ENCODE measurements at places on chromosomes 1 and 21. TPM values are rescaled to one million over a fixed set of nuclear protein-coding genes. Genes with fewer than 3 reads are reported as not detected.

The SEMA4A gene
- total RNA-seq, result 0.98 TPM

The CFAP141 gene
- total RNA-seq, result not detected

The SPATA21 gene
- not detected for total RNA-seq

The FAM177B gene
- not detected for total RNA-seq

The FAM78B gene
- 3.1 TPM for total RNA-seq

The LIN28A gene
- total RNA-seq, result not detected

The ST6GALNAC3 gene
- 9.7 TPM for total RNA-seq

The LCE4A gene
- total RNA-seq, result not detected

The IGSF9 gene
- total RNA-seq, result not detected

The CHIT1 gene
- total RNA-seq, result 0.05 TPM

The PAX7 gene
- total RNA-seq, result not detected

The ORC1 gene
- total RNA-seq, result 0.22 TPM
